ENCODE measurements at places on chromosomes 16 and 17.

GRCh38 chr17:41624208-41625101 lies at the start of gene KRT17:
Gene KRT17, minus strand, starts transcription at chr17:41624575. Its CDS starts 66 bp downstream, at chr17:41624509.
- H3K4me1 ChIP-seq = no peaks in the 10 kb centered on the region
- H3K27ac ChIP-seq = no peak within 1 kb of the TSS
- no peak within 1 kb of the TSS for H3K4me3 ChIP-seq
- peaks cover 20% of the 10 kb centered on the region for H3K27me3 ChIP-seq

- H3K27ac ChIP-seq = peak overlapping the region; percentile 52
- H3K4me3 ChIP-seq = no peak overlapping the region
- H3K36me3 ChIP-seq = peaks cover 73% of the 10 kb centered on the region
- H3K4me1 ChIP-seq = no peaks in the 10 kb centered on the region
- no peaks in the 10 kb centered on the region for H3K27me3 ChIP-seq
- DNase-seq = no peak
Measured at GRCh38 chr17:41901646-41902045, 17.1 kb downstream of the ACLY start.

DNA sequence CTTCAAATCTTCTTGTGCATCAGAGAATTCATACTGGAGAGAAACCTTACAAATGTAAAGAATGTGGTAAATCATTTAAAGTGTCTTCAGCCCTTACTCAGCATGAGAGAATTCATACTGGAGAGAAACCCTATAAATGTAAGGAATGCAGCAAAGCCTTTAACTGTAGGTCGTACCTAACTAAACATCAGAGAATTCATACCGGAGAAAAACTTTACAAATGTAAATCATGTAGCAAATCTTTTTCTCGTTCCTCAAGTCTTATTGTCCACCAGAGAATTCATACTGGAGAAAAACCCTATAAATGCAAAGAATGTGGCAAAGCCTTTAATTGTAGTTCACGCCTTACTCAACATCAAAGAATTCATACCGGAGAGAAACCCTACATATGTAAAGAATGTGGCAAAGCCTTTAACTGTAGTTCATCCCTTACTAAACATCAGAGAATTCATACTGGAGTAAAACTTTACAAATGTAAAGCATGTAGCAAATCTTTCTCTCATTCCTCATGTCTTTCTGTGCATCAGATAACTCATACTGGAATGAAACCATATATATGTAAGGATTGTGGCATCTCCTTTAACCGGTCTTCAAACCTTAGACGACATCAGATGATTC lies 118.5 kb upstream of the ZNF267 start:
- H3K27ac ChIP-seq = no peak overlapping the region
- H3K27me3 ChIP-seq = no peaks in the 10 kb centered on the region
- no peak overlapping the region for H3K4me3 ChIP-seq
- H3K4me1 ChIP-seq = peaks cover 3% of the 10 kb centered on the region

GRCh38 chr16:5854027-5854426 lies 756.4 kb upstream of the EEF2KMT start:
- no peaks in the 10 kb centered on the region for H3K4me1 ChIP-seq
- DNase-seq = no peak
- H3K27ac ChIP-seq = no peak overlapping the region
- H3K27me3 ChIP-seq = no peaks in the 10 kb centered on the region
- H3K36me3 ChIP-seq = no peaks in the 10 kb centered on the region

DNA sequence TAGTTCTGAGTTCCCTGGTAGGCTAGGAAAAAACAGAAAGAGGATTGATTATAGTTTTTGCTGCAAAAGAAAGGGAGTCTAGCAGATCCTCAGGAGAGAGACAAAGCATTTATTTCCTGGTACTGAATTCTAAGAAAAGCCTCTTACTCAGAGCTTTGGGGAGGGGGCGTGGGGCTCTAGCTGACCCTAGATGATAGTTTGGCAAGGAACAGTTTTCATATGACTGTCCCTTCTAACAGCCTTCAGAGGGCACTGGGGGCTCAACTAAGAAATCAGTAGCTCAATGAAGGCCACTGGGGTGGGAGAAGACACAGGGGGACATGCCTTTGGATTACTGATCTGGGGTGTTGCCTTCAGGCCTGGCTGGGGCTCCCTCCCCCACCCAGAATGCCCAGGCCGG lies 4.0 kb downstream of the CA7 start:
- no peak for DNase-seq
- peaks cover 3% of the 10 kb centered on the region for H3K36me3 ChIP-seq
- no peak overlapping the region for H3K27ac ChIP-seq
- H3K27me3 ChIP-seq = peaks cover 56% of the 10 kb centered on the region

- peaks cover 8% of the 10 kb centered on the region for H3K4me1 ChIP-seq
- no peaks in the 10 kb centered on the region for H3K36me3 ChIP-seq
- no peak overlapping the region for H3K27ac ChIP-seq
- no peak overlapping the region for H3K4me3 ChIP-seq
- DNase-seq = no peak
Measured at GRCh38 chr17:285751-286422, 66.7 kb downstream of the RPH3AL start.

GRCh38 chr17:45108595-45109521 lies 23.5 kb downstream of the PLCD3 start:
- H3K27me3 ChIP-seq = no peaks in the 10 kb centered on the region
- DNase-seq = no peak
- H3K27ac ChIP-seq = peak overlapping the region; percentile 53
- peaks cover 31% of the 10 kb centered on the region for H3K36me3 ChIP-seq
- H3K4me3 ChIP-seq = no peak overlapping the region

DNA sequence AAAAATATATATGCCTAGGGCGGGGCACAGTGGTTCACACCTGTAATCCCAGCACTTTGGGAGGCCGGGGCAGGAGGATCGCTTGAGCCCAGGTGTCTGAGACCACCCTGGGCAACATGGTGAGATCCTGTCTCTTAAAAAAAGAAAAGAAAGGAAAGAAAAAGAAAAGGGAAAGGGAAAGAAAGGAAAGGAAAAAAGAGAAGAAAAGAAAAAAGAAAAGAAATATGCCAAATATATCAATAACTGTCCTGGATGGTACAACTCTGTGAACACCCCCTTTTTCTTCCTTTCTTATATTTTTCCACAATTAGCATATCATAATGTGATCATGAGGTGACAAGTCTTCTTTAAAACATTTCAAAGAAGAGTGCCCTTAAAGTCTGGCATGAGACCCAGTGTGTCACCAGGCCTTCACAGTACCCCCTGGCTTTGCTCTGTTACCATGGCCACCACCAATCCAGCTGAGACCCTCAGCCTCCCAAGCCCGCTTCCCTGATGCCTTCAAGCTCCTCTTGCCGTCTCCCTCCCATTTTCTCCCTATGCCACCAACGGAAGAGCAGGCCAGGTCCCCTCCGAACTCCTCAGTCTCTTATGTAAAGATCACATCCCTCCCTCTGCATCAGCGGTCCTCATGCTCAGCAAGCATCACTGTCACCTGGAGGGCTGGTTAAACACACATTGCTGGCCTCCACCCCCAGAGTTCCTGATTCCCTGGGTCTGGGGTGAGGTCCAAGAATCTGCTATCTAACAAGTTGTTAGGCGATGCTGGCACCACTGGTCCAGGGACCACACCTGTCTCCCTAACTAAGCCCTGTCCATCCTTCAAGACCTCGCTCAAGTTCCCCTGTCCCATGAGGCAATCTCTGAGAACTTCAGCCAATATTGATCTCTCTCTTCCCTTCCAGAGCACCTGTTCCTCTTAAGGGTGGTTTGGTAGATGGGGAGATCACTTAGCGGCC lies 44.5 kb downstream of the CUEDC1 start:
- no peaks in the 10 kb centered on the region for H3K4me1 ChIP-seq
- no peak overlapping the region for H3K4me3 ChIP-seq
- H3K27me3 ChIP-seq = peaks cover 11% of the 10 kb centered on the region
- H3K36me3 ChIP-seq = no peaks in the 10 kb centered on the region

DNA sequence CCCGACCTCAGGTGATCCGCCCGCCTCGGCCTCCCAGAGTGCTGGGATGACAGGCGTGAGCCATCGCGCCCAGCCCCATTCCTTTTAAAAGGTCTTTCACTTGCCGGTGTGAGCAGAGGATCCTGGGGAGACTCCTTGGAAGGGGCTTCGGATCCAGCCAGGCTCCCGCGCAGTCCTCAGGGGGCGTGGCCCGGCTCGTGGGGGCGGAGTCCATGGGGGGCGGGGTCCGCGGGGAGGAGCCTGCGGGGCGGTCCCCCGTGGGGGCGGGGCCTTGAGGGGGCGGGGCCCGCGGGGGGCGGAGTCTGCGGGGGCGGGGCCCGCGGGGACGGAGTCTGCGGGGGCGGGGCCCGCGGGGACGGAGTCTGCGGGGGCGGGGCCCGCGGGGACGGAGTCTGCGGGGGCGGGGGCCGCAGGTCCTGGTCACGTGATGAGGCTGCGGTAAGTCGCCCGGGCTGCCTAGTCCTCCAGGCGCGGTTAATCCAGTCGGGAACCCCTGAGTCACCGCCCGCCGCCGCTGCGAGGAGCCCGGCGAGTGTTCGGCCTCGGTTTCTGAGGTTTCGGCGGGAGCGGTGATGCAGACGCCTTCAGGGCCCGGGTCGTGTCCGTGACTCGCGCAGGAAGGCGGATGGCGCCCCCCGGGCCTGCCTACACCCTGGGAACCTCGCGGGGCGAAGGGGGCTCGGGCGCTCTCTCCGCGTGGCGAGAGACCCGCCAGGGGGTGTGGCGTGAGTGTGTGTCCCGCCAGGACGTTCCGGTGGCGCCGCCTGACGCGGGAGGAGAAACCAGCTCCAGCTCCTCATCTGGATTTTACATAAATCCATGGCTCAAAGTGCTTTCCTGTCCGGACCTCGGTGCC lies 23.6 kb upstream of the ABR start:
- H3K27ac ChIP-seq = no peak overlapping the region
- peak; percentile 53 for DNase-seq
- no peaks in the 10 kb centered on the region for H3K27me3 ChIP-seq
- H3K36me3 ChIP-seq = peaks cover 34% of the 10 kb centered on the region
- H3K4me1 ChIP-seq = peaks cover 26% of the 10 kb centered on the region

DNA sequence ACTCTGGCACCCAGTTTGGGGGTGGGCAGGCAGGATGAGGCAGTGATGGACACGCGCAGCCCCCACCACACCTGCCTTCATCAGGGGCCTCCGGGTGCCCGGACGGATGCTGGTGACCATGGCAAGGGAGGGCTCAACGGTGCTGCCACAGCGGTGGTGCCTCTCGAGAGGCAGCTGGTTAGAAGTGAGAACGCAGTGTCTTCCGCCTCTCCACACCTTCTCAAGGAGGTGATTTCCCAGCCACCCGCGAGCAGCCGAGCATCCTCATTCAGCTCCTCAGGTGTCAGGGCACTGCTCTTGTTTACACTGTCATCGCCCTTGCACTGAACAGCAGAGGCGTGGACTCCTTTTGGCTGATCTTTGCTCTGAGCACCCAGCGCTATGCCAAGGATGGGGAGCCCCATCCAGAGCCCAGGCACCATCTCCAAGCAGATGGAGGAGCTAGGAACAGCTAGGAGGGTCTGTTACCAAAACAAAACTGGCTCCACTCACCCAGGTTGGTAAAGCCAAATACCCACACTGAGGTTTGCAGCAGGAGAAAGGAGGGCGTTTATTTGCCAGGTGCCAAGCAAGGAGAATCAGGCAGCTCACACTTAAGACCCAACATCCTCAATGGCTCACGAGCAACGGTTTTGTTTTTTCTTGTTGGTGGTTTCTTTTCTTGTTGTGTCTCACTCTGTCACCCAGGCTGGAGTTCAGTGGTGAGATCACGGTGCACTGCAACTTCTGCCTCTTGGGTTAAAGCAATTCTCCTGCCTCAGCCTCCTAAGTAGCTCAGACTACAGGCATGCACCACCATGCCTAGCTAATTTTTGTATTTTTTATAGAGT lies 174.3 kb upstream of the TNRC6C start:
- H3K27ac ChIP-seq = peak overlapping the region; percentile 96
- peaks cover 26% of the 10 kb centered on the region for H3K4me1 ChIP-seq
- peak; percentile 79 for DNase-seq
- peaks cover 15% of the 10 kb centered on the region for H3K36me3 ChIP-seq
- H3K4me3 ChIP-seq = peak overlapping the region; percentile 71

GRCh38 chr16:4814542-4815173 lies 12.2 kb upstream of the ROGDI start:
- no peak overlapping the region for H3K27ac ChIP-seq
- no peak overlapping the region for H3K4me3 ChIP-seq
- peaks cover 3% of the 10 kb centered on the region for H3K4me1 ChIP-seq
- no peaks in the 10 kb centered on the region for H3K27me3 ChIP-seq
- DNase-seq = no peak

DNA sequence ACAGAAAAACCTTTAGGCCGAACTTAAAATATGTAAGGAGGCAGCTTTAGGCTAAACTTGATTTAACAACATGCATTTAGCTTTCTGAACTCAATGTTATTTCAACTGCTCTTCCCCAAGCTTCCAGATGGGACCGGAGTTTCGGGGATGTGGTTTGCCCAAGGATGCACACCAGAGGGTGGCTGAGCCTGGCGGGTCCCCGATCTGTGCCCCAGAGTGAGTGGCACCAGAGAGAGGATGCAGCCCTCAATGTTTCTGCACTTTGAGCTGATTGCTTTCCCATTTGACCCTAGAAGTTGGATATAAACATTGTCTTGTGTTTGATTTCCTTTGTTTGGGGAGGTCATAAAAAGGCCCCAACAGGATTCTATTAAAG lies 348.0 kb upstream of the TNRC6C start:
- no peaks in the 10 kb centered on the region for H3K27me3 ChIP-seq
- H3K4me3 ChIP-seq = peak overlapping the region; percentile 77
- peak overlapping the region; percentile 86 for H3K27ac ChIP-seq

GRCh38 chr17:82246040-82246364 lies 17.2 kb downstream of the SLC16A3 start:
- H3K27ac ChIP-seq = peak overlapping the region; percentile 96
- H3K4me3 ChIP-seq = peak overlapping the region; percentile 27
- H3K27me3 ChIP-seq = no peaks in the 10 kb centered on the region
- H3K36me3 ChIP-seq = peaks cover 100% of the 10 kb centered on the region
- no peak for DNase-seq

DNA sequence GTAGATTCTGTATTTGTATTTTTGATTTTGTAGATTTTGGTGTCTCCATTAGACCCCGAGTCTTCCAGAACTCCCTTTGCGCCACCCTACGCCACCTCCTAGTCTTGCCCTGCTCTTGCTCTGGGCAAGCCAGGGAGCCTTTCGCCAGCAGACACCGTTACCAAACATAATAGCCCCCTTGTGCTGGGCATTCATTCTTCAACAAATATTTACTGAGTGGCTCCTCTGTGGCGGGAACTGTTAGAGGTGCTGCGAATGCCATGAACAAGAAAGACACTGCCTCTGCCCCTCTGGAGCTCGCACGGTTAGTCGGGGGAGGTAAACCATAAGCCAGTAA lies 841 bp upstream of the GPT2 start:
- no peak overlapping the region for H3K27ac ChIP-seq
- H3K4me1 ChIP-seq = peaks cover 9% of the 10 kb centered on the region
- no peaks in the 10 kb centered on the region for H3K36me3 ChIP-seq

- peaks cover 6% of the 10 kb centered on the region for H3K27me3 ChIP-seq
- H3K4me1 ChIP-seq = no peaks in the 10 kb centered on the region
- DNase-seq = no peak
- no peaks in the 10 kb centered on the region for H3K36me3 ChIP-seq
- H3K4me3 ChIP-seq = no peak overlapping the region
Measured at GRCh38 chr17:35557353-35557752, 3.3 kb downstream of the SLFN14 start.

DNA sequence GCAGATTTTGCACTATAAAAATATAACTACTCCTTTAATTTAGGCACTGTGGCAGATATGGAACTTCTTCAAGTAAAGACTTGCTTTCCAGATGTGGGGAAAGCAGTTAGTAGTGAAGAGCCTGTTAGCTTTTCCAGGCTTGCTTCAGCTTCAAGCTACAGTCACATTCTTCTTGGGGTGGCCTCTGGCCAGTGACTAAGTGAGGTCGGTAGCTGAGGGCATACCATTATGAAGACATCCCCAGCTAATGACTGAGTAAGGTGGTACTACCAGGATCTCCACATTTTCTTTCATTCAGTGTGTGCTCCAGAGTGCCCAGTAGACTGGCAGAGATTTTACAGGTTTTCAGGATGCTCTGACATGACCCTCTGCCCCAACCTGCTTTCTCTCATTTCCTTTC lies 167.1 kb upstream of the KIF2B start:
- no peak overlapping the region for H3K4me3 ChIP-seq
- H3K4me1 ChIP-seq = no peaks in the 10 kb centered on the region
- no peaks in the 10 kb centered on the region for H3K27me3 ChIP-seq
- no peak for DNase-seq
- no peak overlapping the region for H3K27ac ChIP-seq
